Neural crest cell (in vitro differentiated cells): ENCODE measurements at places on chromosomes 7 and 10. TPM values are rescaled to one million over a fixed set of nuclear protein-coding genes. Genes with fewer than 3 reads are reported as not detected.
A peak's percentile ranks its signal among the peaks of the same experiment; 100 is the strongest.

DNA sequence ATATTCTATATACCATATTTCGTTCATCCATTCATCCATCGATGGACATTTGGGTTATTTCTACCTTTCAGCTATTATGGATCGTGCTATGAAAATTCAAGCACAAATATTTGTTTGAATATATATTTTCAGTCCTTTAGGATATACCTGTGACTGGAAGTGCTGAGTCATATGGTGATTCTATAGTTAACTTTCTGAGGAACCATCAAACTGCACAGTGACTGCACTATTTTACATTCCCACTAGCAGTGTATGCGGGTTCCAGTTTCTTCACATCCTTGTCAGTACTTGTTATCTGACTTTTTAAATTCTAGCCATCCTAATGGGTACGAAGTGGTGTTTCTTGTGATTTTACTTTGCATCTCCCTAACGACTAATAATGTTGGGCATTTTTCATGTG is 104.0 kb downstream of the MAPK8 start:
- H3K4me1 ChIP-seq: no peaks in the 10 kb centered on the region
- DNase-seq: no peak
- H3K36me3 ChIP-seq: peaks cover 38% of the 10 kb centered on the region
- no peak overlapping the region for H3K27ac ChIP-seq
- no peaks in the 10 kb centered on the region for H3K27me3 ChIP-seq
- H3K4me3 ChIP-seq: no peak overlapping the region

Gene SLC29A4
- 32.5 and 40.0 TPM in 2 replicates for total RNA-seq

- DNase-seq: no peak
- H3K27me3 ChIP-seq: no peaks in the 10 kb centered on the region
- H3K4me3 ChIP-seq: no peak overlapping the region
- H3K27ac ChIP-seq: peak overlapping the region; percentile 32
- H3K4me1 ChIP-seq: peaks cover 28% of the 10 kb centered on the region
- H3K36me3 ChIP-seq: no peaks in the 10 kb centered on the region
These were observed 75.2 kb upstream of the NPVF start for GRCh38 chr7:25303281-25304181.

Gene ADAMTS14
- total RNA-seq: 0.19 and 0.30 TPM in 2 replicates

Gene MBL2
- total RNA-seq: not detected in 2 replicates

Gene ZNF488
- 2.9 and 3.2 TPM in 2 replicates for total RNA-seq

Gene CFAP46
- 3.7 and 4.4 TPM in 2 replicates for total RNA-seq

- no peaks in the 10 kb centered on the region for H3K27me3 ChIP-seq
- H3K4me1 ChIP-seq: no peaks in the 10 kb centered on the region
- no peak overlapping the region for H3K4me3 ChIP-seq
- no peaks in the 10 kb centered on the region for H3K36me3 ChIP-seq
These were observed 23.8 kb upstream of the LIPA start for GRCh38 chr10:89275383-89275782.

Gene CHST3
- total RNA-seq: 24.5 and 25.8 TPM in 2 replicates
